Prostate gland (tissue), 2 donors: ENCODE measurements at places on chromosomes 11 and 22.

- no peak for DNase-seq
These were observed 26.6 kb downstream of the RAB30 start for GRCh38 chr11:83044958-83045712.

DNA sequence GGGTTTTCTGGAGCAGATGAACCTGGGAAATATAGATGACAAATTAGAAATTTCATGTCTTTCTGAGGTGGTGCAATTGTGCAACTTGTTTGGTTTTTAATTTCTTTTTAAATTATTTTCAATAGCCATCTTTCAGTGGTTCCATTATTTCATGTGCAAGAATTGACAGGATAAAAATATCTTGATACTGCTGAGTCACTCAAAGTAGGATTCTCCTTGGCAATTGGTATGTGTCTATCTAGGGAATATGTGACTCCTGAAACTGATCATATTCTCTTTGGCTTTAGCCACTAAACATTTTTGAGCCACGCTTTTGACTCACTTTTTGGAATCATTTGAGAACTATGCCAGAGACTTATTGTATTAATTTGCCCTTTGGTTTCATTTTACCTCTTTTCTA is 331.5 kb downstream of the KCNA4 start:
- no peak for DNase-seq

DNA sequence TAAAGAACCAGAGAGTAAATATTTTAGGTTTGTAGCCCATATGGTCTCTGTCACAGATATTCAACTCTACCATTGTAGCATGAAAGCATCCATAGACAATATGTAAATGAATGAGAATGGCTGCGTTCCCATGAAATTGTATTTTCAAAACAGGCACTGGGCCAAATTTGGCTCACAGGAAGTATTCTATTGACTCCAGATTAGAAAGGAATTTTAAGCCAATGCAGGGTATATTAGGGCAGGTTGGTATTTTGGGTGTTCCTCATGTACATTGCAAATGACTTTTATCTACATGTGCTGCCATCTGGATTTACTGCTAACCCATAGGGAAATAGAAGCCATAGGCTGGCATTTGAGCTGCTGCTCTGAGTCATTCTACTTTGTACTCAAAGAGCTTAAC is 35.1 kb upstream of the PDGFD start:
- no peak for DNase-seq

DNA sequence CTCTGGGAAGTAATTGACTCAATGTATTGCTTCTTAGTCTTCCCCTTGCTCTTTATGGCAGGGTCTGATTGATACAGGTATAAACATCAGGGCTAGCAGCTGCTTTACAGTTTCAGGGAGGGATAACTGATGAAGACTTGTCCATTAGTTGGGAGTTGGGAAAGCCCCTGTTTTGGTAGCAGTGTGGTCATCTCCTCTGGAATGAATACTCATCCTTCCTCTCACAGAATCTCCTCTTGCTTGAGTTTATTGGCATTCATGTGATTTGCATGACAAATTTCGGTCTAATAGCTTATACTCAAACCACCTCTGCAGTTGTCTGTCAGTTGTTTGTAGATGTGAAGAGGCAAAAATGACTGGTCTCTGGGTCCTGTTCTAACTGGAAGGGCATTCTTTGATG is 79.7 kb downstream of the FAT3 start:
- DNase-seq = no peak

DNA sequence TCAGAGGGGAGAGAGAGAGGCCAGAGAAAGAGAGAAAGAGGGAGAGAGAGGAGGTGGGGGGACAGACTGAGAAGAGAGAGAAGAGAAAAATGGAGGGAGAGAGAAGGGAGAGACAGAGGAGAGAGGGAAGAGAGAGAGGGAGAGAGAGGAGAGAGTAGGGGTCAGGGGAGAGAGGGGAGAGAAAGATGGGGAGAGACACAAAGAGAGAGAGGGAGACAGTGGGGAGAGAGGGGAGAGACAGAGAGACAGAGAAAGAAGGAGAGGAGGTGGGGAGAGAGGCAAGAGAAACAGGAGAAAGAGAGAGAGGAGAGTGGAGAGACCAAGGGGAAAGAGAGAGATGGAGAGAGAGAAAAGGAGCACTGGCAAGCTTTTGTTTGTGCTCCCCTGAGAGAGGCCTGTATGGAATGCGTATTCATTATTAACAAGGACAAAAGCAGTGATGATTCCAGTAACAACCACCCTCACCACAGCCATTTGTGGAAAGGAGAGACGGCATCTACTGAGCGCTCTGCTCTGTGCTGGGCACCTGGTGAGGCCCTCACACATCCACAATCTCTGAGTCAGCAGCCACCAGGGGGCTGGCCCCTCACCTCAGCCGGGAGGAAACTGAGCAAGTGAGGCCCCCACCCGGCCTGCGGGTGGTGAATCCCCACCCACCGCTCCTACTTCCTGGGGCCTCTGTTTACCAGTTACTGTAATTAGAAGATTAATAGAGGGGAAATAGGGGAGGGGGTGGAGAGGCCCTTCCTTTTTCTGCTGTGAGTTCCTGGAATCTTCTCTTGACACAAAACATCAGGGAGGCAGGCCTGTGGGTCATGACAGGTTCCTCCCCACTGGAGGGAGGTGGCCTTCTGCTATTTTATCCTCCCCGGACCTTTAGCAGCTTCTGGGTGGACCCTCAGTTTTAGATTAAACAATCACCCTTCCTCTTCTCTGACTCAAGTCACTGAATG is 14.6 kb upstream of the MIAT start:
- no peak for DNase-seq

- no peak for DNase-seq
These were observed at the start of gene F2 for GRCh38 chr11:46719048-46719542. Gene F2 (plus strand): TSS chr11:46719213. CDS start chr11:46719236, 23 bp downstream.

GRCh38 chr11:79950741-79951140 is 509.9 kb upstream of the TENM4 start:
- DNase-seq = no peak
